ENCODE measurements at places on chromosomes 1 and 21.

DNA sequence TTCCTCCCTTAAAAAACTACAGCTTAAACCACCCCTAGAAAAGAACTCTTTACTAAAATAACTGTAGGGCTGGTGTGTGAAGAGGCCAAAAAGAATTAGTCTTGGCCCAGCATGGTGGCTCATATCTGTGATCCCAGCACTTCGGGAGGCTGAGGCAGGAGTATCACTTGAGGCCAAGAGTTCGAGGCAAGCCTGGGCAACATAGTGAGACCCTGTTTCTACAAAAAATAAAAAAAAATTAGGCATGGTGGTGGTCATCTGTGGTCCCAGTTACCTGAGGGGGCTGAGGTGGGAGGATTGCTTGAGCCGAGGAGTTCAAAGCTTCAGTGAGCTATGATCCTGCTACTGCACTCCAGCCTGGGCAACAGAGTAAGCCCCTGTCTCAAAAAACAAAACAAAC is 44.9 kb downstream of the BCAR3 start:
- no peak for DNase-seq

DNA sequence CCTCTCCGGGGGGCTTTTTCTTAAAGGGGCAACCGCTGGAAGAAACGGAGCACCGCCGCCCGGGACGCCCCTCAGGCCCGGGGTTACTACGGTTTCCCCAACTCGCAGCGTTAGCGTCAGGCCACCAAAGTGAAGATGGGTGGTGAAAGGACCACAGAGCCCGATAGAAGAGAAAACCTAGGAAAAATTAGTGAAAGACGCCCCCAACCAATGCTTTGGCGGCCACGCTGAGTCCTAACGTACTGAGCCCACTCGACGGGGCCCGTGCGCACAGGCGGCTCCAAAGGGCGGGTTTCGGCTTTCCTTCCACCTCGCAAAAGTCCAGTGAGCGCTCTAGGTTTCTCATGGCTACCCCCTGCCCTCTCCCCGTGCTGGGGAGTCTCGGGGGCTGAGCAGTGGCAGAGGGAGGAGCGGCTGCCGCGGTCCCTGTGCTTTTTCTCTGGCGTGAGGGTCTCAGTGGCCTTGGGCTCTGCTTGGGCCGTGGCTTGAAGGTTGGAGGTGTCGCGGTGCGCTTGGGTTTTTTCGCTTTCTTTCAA is 12.2 kb upstream of the SPEN start:
- DNase-seq: no peak

- no peak for DNase-seq
Observed at GRCh38 chr1:25220666-25221065, 11.6 kb downstream of the SYF2 start.

GRCh38 chr1:58586271-58586670 is 9.2 kb upstream of the TACSTD2 start:
- no peak for DNase-seq

- no peak for DNase-seq
Observed at GRCh38 chr1:201335174-201335870, 42.2 kb downstream of the TNNT2 start.

DNA sequence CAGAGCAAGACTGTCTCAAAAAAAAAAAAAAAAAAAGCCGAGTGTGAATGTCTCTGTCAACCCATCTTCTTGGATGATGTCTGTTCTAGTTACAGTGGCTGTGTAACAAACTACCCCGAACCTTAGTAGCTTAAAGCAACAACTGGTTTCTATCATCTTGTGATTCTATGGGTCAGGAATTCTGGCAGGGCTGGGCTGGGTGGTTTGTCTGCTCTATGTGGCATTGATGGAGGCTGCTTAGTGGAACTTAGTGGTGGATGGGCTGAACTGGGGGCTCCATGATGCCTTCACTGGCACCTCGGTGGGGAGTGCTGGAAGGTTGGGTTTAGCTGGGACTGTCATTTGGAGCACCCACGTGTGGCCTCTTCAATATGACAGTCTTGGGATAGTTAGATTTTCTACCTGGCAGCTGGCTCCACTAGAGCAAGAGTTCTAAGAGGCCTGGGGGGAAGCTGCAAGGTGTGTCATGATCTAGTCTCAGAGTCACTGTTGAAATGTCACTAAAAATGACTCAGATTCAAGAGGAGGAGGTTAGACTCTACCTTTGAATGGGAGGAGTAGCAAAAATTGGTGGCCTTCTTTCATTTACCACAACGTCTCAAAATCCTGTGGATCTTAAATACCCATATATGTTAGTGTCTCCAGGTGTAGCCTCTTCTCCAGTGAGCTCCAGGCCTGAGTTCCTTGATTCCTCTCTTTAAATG is 18.6 kb downstream of the ACOT11 start:
- DNase-seq: no peak

DNA sequence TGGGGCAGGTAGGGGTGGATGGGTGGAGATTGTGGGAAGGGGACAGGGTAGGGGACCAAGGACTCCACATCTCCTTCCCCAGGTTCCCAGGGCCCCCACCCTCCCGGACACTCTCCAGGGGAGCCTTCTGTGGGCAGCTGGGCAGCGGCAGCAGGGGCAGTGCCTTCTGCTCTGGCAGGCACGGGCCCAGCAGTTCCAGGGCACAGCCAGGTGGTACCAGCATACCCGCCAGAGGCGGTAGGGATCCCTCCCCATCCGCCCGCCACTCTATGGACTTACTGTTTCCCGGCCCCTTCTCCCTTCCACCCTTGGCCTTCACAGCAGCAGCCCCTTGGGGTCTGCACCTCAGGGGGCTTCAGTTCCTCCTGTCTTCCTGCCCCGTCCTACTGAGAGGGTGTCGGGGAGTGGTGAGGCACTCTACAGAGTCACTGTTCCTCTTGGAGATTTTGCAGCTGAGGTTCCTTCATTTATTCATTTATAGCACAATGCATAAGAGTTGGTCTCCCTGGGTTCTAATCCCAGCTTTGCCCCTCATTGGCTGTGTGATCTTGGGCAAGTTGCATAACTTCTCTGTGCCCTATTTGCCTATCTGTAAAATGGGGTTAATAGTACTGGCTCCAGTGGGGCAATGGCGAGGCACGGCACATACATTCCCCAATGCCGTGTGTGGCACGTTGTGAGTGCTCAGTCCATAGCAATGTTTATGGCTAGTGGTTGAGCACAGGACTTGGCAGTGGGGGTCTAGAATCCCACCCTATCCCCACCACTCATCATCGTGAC is 17.0 kb downstream of the C1orf167 start:
- DNase-seq: no peak

DNA sequence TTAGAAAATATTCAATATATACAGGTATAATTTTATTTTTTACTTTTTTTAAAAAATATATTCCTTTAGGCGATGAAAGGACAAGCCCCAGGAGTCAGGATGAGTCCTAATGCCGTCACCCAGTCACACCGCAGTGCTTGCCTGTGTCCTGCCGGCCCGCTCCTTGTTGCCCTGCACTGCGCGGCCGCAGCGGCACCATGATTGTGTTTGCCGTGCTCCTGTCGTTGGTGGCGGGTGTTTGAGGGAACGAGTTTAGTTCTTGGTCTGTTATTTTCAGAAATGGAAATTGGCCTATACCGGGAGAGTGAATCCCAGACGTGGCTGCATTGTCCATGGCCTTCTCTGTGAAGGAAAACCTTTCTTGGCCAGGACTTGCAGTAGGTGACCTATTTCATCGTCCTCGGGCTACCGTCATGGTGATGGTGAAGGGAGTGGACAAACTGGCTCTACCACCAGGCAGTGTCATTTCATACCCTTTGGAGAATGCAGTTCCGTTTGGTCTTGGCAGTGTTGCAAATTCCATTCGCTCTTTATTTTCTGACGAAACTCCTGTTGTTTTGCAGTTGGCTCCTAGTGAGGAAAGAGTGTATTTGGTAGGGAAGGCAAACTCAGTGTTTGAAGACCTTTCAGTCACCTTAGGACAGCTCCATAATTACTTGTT is 45.9 kb upstream of the CRB1 start:
- DNase-seq: no peak

GRCh38 chr1:57544345-57544744 is 120.5 kb upstream of the DAB1 start:
- DNase-seq: no peak

GRCh38 chr1:100423832-100424337 is 71.6 kb downstream of the CDC14A start:
- no peak for DNase-seq

Measured in activated CD4-positive, alpha-beta T cell treated with anti-CD3 and anti-CD28 coated beads, Interleukin-2, amount 50 U/mL, for 4 hours (primary cell).